ENCODE measurements at places on chromosomes 5 and 9.

DNA sequence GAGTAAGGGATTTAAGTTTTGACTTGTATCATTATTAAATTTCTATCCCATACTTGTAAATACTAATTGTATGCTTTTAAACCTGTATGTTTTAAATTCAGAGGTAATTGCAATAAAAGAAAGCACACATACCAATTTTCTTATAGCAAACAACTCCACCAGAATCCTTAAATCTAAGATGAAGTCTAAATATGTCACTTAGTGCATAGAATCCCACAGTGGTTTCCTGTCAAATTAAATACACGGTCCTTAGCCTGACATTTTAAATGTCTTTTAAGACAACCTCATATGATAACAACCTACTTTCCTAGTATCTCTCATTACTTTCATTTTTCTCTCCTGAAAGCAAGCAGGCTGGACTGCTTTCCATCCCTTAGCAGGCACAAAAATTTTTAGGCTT, 52.0 kb downstream of the JMY start:
- no peak for DNase-seq

DNA sequence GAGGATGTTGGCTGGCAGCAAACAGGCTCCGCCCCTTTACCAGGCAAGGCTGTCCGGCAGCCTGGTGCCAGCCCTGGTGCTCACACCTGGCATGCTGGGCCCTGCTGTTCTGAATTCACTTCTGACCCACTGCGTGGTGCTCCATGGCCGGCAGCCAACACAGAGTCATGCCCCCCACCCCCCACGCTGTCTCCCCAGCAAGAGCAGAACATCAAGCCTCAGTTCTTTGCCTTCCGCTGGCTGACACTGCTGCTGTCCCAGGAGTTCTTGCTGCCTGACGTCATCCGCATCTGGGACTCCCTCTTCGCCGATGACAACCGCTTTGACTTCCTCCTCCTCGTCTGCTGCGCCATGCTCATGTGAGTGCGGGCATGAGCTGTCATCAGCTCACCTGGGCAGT, 12.6 kb upstream of the ENDOG start:
- no peak for DNase-seq

DNA sequence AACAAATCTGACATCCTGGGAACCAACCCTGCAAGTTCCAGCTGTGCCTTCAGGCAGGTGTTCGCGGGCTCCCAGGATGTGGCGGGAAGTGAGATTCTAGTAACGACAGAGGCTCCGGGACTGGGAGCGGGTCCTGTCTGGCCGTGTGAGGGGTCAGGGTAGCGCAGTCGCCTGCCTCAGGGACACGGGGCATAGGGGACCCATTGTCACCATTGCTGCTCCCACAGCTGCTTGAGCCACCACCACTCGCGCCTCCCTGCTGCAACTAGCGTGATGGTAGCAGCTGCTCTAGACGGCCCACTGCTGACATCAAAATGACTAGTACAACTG, 468.5 kb downstream of the CDH9 start:
- no peak for DNase-seq

- no peak for DNase-seq
Measured at GRCh38 chr5:8848997-8849594, 696.8 kb downstream of the SEMA5A start.

GRCh38 chr5:173802670-173803165, 85.4 kb upstream of the CPEB4 start:
- no peak for DNase-seq

DNA sequence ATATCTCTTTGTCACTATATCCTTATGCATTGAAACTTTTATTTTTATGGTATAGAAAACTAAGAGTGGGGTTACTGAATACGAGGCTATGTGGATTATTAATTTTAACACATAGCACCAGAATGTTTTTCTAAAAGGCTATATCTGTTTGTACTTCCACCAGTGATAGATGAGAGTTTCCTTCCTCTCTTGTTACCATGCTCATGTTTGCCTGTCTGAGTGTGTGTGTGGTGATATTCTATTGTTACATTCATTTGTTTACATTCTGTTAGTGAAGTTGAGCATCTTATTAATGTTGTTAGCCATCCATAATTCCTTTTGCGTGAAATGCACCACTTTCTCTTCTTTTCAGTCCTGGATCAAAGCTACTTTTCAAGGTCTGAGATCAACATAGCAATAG, 54.1 kb upstream of the ALDH1A1 start:
- DNase-seq, result no peak

- DNase-seq, result no peak
Measured at GRCh38 chr9:36911601-36912412, 122.3 kb downstream of the PAX5 start.
